Right lung (tissue), 10 donors: ENCODE measurements at places on chromosomes 1 and 21. TPM values are rescaled to one million over a fixed set of nuclear protein-coding genes. Genes with fewer than 3 reads are reported as not detected.

DNA sequence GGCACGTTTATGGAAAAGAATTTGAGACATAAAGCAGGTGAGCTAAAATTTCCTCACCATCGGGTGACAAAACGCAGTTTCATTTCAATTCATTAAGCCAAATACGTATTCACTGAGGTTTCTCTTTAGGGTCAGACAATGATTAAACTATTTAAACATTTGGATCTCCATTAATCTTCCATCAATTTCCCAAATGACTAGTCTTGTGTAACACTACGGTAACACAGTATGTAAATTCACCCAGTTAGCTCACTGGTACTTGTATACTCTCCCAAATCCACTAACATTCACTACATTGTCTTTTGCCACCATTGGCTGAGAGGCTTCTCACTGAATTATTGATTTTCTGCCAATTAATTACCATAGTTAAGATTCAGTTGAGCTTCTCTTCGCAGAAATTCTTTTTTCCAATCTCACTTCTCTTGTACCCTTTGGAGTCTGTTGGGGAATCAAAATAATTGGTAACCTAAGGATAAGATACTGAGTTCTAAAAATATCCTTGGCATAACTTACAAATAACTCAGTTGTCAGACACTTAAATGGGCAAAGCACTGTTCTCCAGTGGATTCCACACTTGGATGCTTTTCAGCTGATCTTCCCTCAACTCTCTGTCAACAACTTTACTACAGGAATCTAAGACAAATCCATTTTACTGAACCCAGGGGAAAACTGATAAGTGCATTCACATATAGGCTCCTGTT is 40.7 kb downstream of the SIPA1L2 start:
- no peak for DNase-seq

DNA sequence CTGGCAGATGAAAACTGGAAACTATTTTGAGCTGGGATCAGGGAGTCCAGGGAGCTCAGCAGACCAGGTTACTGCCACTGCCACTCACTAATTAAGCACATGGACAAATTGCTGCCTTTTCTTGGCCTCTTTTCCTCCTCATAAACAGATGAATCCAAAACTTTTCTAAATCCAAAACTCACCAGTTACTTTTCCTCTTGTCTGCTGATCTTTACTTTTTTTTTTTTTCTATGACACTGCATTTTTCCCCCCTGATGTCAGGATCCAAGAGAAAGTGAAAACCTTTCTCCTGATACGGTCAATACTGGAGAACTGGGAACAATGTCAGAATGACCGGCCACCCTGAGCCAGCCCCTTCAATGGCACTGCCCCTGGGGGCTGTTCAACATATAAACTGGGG is 405.8 kb downstream of the DUSP10 start:
- DNase-seq: no peak

RNF2 gene
- polyA plus RNA-seq: 44.3 TPM

DNA sequence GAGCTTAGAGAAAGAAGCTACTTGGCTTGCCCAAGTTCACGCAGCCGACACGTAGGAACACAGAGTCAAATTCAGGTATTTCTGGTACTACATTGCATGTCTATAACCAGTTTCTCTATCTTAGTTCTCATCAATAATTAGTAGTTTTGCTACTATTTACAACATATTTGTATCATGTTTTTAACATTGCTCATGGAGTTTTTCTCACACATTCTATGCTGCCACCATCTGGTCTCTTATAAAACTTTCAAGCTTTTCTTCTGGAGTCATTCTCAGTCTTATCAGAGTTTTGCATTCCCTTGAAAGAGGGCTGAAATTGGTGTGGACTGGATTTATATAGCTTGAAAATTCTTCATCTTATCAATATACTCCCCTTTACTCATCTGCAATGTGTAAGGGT is 118.8 kb upstream of the PALMD start:
- peak; percentile 23 for DNase-seq
